ENCODE measurements at places on chromosomes 4 and X. TPM values are rescaled to one million over a fixed set of nuclear protein-coding genes. Genes with fewer than 3 reads are reported as not detected.

CXorf49 gene
- not detected for total RNA-seq

ARHGAP36 gene
- under 0.01 TPM for total RNA-seq

LDB2 gene
- total RNA-seq, result under 0.01 TPM

NOX1 gene
- total RNA-seq, result not detected

SPINK2 gene
- total RNA-seq, result 209 TPM

Data from hematopoietic multipotent progenitor cell (in vitro differentiated cells).